ENCODE measurements at places on chromosomes 6 and 20.

DNA sequence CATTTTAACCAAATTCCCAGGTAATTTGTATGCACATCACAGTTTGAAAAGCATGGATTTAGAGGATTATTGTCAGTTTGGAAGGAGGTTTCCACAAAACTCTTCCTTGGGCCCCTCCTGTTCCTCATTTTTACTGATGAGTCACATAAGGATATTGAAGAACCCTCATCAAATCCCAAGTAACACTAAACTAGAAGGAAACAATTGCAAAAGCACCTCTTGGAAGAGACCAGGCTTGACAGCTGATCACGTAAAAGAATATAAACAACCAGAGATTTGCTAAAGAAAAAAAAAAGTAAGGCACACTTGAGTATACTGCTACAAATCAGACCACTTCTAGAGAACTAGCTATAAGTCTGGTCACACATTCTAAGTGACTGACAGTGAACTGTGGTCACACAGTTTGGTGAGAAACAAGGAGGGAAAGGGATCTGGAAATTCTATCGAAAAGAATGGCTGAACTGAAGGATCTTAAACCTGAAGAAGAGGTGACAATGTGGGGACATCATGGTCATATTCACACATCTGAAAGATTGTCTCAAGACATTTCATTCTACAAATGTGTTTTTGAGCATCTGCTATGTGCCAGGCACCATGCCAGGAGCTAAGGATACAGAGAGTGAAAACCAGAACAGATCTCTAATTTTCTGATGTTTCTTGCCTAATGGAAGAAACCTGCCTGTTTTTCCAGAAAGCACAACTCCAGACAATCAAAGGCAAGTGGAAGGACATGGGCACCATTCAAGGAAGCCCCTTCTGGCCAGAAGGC, 24.1 kb downstream of the ZHX3 start:
- DNase-seq = no peak

DNA sequence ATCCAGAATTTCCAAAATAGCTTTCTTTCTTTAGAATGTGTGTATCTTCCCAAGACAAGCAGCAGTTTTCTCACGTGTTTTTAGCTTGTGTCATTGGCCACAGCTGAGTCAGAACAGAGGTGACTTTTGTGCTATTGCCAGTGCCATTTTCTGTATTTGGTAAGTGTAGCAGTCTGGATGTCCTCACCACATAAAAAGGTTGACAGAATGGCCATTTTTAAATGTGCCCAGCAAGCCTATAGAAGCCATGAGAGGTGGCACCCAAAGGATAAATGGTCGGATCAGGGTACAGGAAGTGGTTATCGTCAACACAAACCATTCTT, 269.5 kb upstream of the HSF2 start:
- DNase-seq = no peak

GRCh38 chr6:108163267-108163643, 2.6 kb upstream of the NR2E1 start:
- DNase-seq = no peak

DNA sequence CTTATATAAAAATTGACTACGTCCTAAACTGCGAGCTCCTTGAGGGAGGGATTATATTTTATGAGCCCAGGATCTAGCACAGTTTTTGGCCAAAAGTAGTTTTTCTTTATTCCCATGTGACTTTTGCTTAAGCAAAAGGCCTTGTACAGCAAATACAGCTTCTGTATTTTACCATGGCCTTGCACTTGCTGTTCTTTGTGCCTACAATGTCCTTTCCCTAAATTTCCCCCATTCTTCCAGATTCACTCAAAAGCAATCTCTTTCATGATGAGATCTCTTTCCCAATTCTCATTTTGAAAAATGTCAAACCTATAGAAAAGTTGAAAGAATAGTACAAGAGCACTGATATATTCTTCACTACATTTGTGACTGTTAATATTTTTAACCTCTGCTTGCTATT, 4.8 kb upstream of the IGF2R start:
- DNase-seq = no peak

GRCh38 chr6:163260111-163260895, 154.2 kb upstream of the QKI start:
- DNase-seq = no peak

DNA sequence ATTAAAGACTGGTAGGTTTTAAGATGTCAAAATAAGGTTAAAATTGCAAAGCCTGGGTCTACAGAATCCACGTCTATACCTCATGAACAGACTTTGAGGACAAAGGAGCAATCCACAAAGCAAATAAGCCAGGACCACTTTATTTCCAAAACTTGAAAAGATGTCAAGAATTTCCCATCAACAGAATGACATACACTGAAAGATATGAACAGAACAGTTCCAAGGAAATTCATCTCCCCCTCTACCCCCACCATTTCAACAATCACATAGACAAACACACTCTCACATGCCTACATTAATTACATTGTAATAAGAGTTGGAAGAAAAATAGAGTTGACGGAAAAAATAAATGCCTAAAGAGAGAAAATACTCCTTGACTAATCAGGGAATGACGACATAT, 45.2 kb upstream of the NHSL1 start:
- no peak for DNase-seq

DNA sequence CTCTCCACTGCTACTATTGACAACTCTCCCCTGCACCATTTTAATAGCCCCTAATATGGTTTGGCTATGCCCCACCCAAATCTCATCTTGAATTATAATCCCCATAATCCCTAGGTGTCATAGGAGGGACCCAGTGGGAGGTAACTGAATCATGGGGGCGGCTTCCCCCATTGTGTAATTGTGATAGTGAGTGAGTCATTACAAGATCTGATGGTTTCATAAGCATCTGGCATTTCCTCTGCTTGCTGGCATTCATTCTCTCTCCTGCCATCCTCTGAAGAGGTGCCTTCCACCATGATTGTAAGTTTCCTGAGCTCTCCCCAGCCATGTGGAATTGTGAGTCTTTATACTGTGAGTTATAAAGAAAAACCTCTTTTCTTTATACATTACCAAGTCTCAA, 74.1 kb upstream of the TCF21 start:
- DNase-seq = peak; percentile 17

DNA sequence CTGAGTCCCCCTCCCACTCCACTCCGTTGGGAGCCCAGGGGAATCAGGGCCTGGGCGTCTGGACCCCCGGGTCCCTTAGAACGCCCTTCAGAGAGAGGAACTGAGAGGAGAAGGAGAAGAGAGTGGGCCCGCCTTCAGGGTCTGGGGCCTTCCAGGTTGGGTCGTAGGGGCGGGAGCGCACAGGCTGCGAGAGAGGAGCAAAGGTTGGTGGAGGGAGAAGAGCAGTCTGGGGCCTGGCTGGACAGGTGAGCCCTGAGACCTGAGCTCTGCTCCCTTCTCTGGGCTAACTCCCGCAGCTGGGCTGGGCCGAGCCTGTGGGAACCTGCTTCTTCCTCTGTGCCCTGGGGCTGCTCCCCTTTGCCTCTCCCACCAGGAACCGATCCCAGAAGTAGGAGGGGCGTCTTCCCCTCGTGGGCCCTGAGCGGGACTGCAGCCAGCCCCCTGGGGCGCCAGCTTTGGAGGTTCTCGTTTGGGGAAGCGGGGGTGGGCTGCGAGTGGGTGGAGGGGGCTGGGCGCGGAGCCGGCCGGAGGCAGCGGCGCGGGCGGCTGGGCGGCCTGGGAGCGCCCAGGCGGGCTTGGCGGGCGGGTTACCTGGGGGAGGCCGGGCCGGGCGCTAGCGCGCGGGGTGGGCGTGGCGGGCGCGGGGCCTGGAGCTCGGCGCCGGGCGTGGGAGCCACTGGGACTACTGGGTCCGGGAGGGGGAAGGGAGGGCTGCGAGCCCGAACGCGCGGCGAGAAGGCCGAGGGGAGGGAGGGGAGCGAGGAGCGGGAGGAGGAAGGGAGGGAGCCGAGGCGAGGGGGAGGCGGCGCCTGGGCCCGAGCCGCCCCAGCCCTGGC, at the start of gene DDR1:
Gene DDR1, plus strand, starts transcription at position 835 of the 836 bp plus-strand sequence. CDS start 4,211 bp downstream, outside the sequence.
- no peak for DNase-seq

- no peak for DNase-seq
These were observed 54.6 kb downstream of the FYN start for GRCh38 chr6:111818539-111819226.

- peak; percentile 2 for DNase-seq
These were observed 131.6 kb upstream of the ESR1 start for GRCh38 chr6:151675746-151676459.

GRCh38 chr6:106908386-106908840, 66.1 kb downstream of the CD24 start:
- no peak for DNase-seq

DNA sequence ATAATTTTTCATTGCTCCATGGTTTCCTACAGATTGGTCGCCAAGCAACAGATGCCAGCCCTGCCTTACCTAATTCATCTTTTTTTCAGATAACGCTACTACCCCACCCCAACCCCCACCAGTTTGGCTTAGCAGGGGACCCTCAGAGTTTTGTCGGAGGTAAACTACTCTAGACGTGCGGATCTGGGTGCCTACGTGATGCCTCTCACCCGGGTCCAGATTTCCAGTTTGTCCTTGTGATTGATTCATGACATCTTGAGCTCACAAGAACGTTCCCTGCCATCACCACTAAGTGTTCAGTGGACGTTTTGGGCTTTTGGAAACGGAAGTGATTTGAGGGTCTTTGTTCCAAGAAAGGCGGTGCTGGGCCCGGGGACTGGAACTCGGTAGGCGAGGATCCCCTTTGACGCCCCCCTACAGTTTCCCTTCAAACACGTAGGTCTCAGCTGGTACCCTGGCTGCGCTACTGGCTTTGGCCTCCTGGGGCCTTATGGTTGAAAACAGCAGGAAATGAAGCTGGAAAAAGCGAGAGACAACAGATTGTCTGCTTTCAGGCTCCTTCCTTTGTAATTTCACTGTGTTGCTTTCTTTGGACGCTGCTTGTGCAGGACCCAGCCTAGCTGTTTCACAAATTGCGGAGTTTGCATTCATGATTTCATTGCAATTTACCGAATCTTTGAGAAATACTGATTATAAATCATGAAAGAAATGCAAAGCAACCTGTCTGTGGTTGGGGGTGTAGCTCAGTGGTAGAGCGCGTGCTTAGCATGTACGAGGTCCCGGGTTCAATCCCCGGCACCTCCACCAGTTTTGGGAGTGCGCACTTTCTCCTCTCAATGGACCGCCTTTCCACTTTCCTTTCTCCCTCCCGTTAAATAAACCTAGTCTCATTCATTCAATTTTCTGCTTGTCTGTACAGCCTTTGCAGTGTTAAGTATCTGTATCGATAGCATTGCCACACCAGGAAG, 81.0 kb downstream of the GPX5 start:
- peak; percentile 77 for DNase-seq

DNA sequence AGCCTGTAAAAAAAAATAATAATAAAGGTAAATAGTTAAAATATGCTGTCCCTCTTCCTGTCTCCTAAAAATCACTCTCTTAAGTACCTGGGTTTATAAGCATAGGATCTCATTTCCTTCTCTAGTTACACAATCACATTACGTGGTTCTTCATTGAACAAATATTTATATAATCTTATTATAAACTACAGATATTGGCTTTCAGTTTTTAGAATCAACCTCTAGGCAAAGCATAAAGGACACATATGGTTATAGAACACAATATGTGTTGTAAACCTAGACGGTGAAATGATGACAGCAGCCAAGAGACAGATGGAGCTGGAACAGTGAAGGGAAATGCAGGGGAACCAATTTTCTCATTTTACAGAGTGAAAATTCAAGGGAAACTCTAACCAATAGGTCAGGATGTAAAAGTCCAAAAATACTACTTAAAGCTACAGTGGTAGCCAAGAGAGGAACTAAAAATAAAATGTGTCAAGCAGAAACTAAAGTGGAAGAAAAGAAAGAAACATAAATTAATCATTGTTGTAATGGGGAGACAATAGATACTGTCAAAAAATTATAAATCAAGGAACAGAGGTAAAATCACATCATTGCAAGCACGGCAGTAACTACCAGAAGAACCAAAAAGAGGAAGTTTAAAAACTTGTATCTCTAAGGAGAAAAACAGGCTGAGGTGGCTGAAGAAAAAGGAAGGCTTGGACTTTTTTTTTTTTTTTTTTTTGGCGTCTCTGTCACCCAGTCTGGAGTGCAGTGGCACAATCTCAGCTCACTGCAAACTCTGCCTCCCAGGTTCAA, 82.8 kb upstream of the CDYL start:
- no peak for DNase-seq

GRCh38 chr6:112502351-112503090, 155.4 kb downstream of the RFPL4B start:
- DNase-seq = no peak

DNA sequence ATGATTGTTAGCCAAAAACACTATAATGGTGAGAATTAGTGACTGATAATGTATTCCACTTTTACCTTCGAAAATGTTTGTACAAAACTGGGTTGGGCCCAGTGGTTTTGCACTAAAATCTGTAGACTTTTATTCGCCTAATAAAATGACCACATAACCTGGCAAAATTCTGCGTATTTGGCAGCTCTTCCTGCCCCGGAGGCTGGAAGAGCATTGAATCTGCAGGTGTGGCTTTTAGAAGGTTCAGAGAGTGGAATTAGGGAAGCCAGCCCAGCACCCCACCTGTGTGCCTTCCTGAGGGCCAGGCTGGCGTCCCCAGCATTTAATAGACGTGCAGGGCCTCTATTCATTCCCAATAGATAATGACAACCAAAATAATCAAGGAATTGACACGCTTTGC, 256.7 kb downstream of the UST start:
- no peak for DNase-seq

DNA sequence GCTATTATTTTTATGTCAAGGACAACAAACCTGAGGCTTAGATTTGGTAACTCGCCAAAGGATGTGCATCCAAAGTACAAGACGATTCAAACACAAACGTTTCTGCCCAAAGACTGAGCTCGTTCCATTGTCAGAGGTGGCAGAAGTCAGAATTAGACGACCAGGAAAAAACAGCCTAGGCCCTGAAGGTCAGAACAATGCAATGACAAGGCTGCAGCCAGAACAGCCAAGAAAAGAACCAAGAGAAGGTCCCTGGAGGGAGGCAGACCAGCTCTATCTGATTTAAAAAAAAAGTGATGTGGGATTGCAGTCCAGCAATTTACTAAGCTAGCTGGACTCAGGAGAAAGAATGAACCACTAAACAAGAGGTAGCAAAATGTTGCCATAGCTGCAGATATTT, 54.2 kb downstream of the NCOA7 start:
- DNase-seq = no peak

- no peak for DNase-seq
These were observed 291.4 kb downstream of the CENPW start for GRCh38 chr6:126631363-126631762.

GRCh38 chr20:61759286-61760065, 306.2 kb downstream of the TAF4 start:
- DNase-seq = no peak

Data from amniotic stem cell (primary cell).